ENCODE measurements at places on chromosomes 12 and 14. TPM values are rescaled to one million over a fixed set of nuclear protein-coding genes. Genes with fewer than 3 reads are reported as not detected.
A peak's percentile ranks its signal among the peaks of the same experiment; 100 is the strongest.

GRCh38 chr12:76519538-76519937 lies 40.0 kb downstream of the OSBPL8 start:
- H3K4me1 ChIP-seq = peaks cover 59% of the 10 kb centered on the region
- peaks cover 12% of the 10 kb centered on the region for H3K36me3 ChIP-seq
- peak overlapping the region; percentile 63 for H3K27ac ChIP-seq
- peak; percentile 63 for DNase-seq
- H3K4me3 ChIP-seq = peak overlapping the region; percentile 53

DNA sequence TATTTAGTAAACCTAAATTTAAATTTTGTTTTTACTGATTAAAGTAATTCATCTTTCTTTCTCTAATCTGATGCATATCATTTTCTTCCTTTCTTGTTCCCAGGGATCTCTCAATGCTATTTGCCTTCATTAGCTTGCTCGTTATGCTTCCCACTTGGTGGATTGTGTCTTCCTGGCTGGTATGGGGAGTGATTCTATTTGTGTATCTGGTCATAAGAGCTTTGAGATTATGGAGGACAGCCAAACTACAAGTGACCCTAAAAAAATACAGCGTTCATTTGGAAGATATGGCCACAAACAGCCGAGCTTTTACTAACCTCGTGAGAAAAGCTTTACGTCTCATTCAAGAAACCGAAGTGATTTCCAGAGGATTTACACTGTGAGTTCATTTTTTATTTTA lies 48.6 kb downstream of the VEZT start:
- H3K27ac ChIP-seq = no peak overlapping the region
- no peak overlapping the region for H3K4me3 ChIP-seq
- DNase-seq = no peak

GRCh38 chr14:87133073-87133801 lies 859.7 kb downstream of the GALC start:
- H3K4me1 ChIP-seq = no peaks in the 10 kb centered on the region
- H3K27ac ChIP-seq = no peak overlapping the region
- H3K36me3 ChIP-seq = no peaks in the 10 kb centered on the region
- no peak overlapping the region for H3K4me3 ChIP-seq
- DNase-seq = no peak
- no peaks in the 10 kb centered on the region for H3K27me3 ChIP-seq

The SERPINA10 gene
- not detected for total RNA-seq

GRCh38 chr12:6563448-6564050 lies 4.5 kb downstream of the NOP2 start:
- H3K27ac ChIP-seq = no peak overlapping the region
- no peaks in the 10 kb centered on the region for H3K27me3 ChIP-seq
- H3K4me3 ChIP-seq = no peak overlapping the region
- peak; percentile 69 for DNase-seq
- peaks cover 41% of the 10 kb centered on the region for H3K4me1 ChIP-seq

The UNC79 gene
- 0.02 TPM for total RNA-seq

- no peaks in the 10 kb centered on the region for H3K4me1 ChIP-seq
- H3K27ac ChIP-seq = no peak overlapping the region
- no peak overlapping the region for H3K4me3 ChIP-seq
- H3K36me3 ChIP-seq = peaks cover 2% of the 10 kb centered on the region
- H3K27me3 ChIP-seq = no peaks in the 10 kb centered on the region
These were observed 76.1 kb downstream of the LRIG3 start for GRCh38 chr12:58844161-58844560.

- no peak overlapping the region for H3K27ac ChIP-seq
- no peak overlapping the region for H3K4me3 ChIP-seq
- peaks cover 11% of the 10 kb centered on the region for H3K36me3 ChIP-seq
- H3K27me3 ChIP-seq = no peaks in the 10 kb centered on the region
- no peaks in the 10 kb centered on the region for H3K4me1 ChIP-seq
These were observed 70.7 kb upstream of the TMEM263 start for GRCh38 chr12:106885026-106885425.

The VASH1 gene
- 1.2 TPM for total RNA-seq

The CBLN3 gene
- 10.9 TPM for total RNA-seq

The KRT2 gene
- total RNA-seq = not detected

GRCh38 chr14:104278214-104278534 lies 139.8 kb downstream of the KIF26A start:
- DNase-seq = no peak
- no peaks in the 10 kb centered on the region for H3K4me1 ChIP-seq
- no peak overlapping the region for H3K27ac ChIP-seq

The SOAT2 gene
- not detected for total RNA-seq

DNA sequence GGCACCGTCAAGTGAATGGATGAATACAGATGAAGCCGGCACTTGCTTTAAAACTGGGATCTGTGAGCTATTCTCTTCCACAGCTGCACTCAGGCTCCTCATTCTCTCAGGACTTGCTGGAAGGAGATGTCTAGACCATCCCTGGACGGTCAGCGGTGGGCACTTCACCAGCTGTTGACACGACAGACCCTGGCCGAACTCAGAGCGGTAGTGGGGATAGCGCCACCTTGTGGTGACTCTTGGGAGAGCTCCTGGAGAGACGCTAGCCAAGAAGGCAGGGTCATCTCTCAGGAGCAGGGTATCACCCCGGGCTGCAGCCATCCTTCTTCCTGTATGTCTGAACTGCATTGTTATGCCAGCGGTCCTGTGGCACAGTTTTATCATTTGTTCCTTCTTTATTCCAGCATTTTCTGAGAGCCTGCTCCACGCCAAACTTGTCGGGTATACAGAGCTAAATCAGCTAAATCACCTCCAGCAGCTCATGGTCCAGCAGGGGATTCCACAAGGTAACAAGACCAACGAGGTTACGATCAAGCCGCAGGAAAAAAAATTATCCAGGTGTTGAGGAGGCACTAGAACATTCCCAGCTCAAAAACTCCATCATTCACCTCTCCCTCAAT lies 10.0 kb downstream of the WNT1 start:
- peak; percentile 74 for DNase-seq
- H3K4me3 ChIP-seq = no peak overlapping the region
- H3K4me1 ChIP-seq = peaks cover 12% of the 10 kb centered on the region
- H3K27ac ChIP-seq = no peak overlapping the region

The TDP1 gene
- 77.9 TPM for total RNA-seq

The CFAP54 gene
- 0.14 TPM for total RNA-seq

The KLRD1 gene
- 58.2 TPM for total RNA-seq

GRCh38 chr12:38961683-38962082 lies 56.3 kb upstream of the CPNE8 start:
- H3K27me3 ChIP-seq = no peaks in the 10 kb centered on the region
- H3K27ac ChIP-seq = no peak overlapping the region
- no peak overlapping the region for H3K4me3 ChIP-seq
- DNase-seq = no peak
- no peaks in the 10 kb centered on the region for H3K4me1 ChIP-seq
- no peaks in the 10 kb centered on the region for H3K36me3 ChIP-seq

The IRAK3 gene
- total RNA-seq = 21.7 TPM

The KRT71 gene
- not detected for total RNA-seq

DNA sequence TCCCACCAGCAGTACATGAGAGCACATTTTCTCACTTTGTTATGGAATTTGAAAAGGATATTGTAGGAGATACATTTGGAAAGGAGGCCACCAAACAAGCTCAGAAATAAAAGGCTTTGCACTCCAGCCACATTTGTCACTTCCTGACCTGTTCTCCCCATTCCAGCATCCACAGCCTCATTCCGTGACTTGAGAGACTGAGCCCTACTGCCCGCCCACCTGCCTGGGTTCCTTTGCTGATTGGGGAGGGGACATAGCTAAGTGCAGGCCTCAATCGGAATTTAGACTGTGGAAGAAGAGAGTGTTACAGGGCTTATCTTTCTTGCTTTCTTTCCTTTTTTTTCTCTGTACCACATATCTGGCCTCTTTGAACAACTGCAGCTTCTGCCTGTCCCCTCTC lies 735.4 kb upstream of the TMEM132C start:
- DNase-seq = no peak
- no peak overlapping the region for H3K4me3 ChIP-seq
- H3K4me1 ChIP-seq = no peaks in the 10 kb centered on the region

The FOXM1 gene
- total RNA-seq = 48.9 TPM

DNA sequence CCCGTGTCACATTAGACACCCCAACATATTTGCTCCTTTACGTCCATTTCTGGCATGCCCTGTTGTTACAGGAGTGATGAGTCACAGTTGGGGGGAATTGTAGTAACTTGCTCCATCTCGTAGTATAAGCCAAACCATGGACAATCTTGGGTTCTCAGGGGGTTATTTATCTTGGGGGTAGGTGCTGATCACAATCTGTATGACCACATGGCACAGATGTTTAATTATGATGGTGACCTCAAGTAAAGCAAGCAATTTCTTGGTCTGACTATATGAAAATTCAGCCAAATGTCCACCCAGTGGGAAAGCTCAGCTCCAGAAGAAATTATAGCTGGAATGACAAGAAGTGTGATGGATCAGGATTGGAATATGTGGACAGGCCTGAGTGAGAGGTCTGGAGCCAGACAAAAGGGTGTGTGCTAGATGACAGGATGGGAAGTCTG lies 32.1 kb upstream of the STON2 start:
- no peak overlapping the region for H3K27ac ChIP-seq
- no peak for DNase-seq
- no peaks in the 10 kb centered on the region for H3K36me3 ChIP-seq
- peaks cover 42% of the 10 kb centered on the region for H3K27me3 ChIP-seq
- H3K4me3 ChIP-seq = no peak overlapping the region
- H3K4me1 ChIP-seq = peaks cover 11% of the 10 kb centered on the region

GRCh38 chr14:99737451-99737951 lies 53.4 kb downstream of the CYP46A1 start:
- no peak overlapping the region for H3K27ac ChIP-seq
- H3K4me1 ChIP-seq = no peaks in the 10 kb centered on the region
- DNase-seq = peak; percentile 44
- no peaks in the 10 kb centered on the region for H3K36me3 ChIP-seq
- no peak overlapping the region for H3K4me3 ChIP-seq

The CRACR2A gene
- total RNA-seq = 134 TPM

GRCh38 chr14:22544881-22545420 lies 44.1 kb downstream of the DAD1 start:
- DNase-seq = no peak
- H3K4me3 ChIP-seq = peak overlapping the region; percentile 63
- H3K27me3 ChIP-seq = no peaks in the 10 kb centered on the region
- H3K4me1 ChIP-seq = peaks cover 75% of the 10 kb centered on the region

GRCh38 chr12:61857968-61858367 lies 402.2 kb upstream of the USP15 start:
- H3K27ac ChIP-seq = no peak overlapping the region
- H3K4me1 ChIP-seq = no peaks in the 10 kb centered on the region
- no peak overlapping the region for H3K4me3 ChIP-seq
- H3K36me3 ChIP-seq = peaks cover 6% of the 10 kb centered on the region
- H3K27me3 ChIP-seq = no peaks in the 10 kb centered on the region

- no peak for DNase-seq
- H3K4me1 ChIP-seq = peaks cover 50% of the 10 kb centered on the region
- H3K27me3 ChIP-seq = no peaks in the 10 kb centered on the region
These were observed 2.9 kb downstream of the NUDT4 start for GRCh38 chr12:93380480-93381121.

- H3K4me3 ChIP-seq = no peak overlapping the region
- H3K4me1 ChIP-seq = no peaks in the 10 kb centered on the region
- H3K36me3 ChIP-seq = peaks cover 4% of the 10 kb centered on the region
- H3K27ac ChIP-seq = no peak overlapping the region
- H3K27me3 ChIP-seq = peaks cover 27% of the 10 kb centered on the region
- DNase-seq = peak; percentile 5
These were observed 32.3 kb upstream of the INF2 start for GRCh38 chr14:104657101-104657524.

- H3K27ac ChIP-seq = no peak overlapping the region
- H3K4me3 ChIP-seq = no peak overlapping the region
- H3K27me3 ChIP-seq = no peaks in the 10 kb centered on the region
- no peaks in the 10 kb centered on the region for H3K4me1 ChIP-seq
These were observed 990.3 kb downstream of the AACS start for GRCh38 chr12:126055521-126055920.

DNA sequence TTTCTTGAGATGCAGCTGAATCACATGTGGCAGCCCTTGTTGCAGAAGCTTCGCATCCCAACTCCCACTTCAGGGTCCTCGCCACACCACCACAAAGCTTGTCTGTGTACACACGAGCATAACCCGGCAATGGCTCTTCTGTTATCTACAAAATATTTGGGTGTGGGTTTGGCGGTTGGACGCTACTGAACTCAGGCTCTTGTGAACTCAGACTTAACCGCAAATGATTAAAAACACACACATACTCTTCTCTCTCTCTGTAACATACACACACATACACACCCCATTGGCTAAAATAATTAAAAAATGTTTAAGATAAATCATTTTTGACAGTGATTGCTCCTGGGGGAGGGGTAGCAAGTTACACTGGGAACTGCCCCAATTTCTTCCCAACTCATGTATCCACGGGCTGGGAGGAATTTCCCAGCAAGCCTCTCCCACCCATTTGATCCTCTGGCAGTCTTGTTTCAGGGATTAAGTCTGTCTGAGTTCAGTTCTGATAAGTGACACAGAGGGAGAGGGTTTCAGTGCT lies 63.7 kb upstream of the MANSC4 start:
- DNase-seq = no peak
- H3K4me3 ChIP-seq = no peak overlapping the region
- peaks cover 7% of the 10 kb centered on the region for H3K27me3 ChIP-seq
- H3K4me1 ChIP-seq = no peaks in the 10 kb centered on the region

DNA sequence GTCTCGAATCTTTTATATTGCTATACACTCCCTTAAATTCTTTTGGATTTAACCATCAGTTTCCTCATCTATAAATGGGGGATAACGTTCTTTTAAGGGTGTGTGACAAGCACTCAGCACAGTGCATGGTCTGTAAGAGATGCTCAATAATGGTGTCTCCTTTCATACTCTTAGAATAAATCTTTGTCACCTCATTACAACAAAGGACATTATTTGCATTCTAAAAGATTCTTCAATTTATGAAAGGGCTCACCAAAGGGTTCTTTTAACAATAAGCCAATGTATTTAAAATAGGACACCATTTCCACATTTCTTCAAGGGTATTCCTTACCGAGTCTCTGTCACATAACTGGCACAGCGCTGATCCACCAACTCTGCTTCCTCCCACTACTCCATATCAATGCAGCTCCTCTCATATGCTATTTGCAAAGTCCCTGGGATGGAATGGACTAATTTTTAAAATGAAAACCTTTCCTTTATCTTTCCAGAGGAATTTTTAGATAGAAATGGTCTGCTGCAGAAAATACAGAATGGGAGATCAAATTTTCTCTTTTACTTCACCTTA lies 29.2 kb upstream of the RIC8B start:
- peaks cover 16% of the 10 kb centered on the region for H3K4me1 ChIP-seq
- no peak overlapping the region for H3K27ac ChIP-seq
- no peaks in the 10 kb centered on the region for H3K36me3 ChIP-seq
- DNase-seq = no peak

DNA sequence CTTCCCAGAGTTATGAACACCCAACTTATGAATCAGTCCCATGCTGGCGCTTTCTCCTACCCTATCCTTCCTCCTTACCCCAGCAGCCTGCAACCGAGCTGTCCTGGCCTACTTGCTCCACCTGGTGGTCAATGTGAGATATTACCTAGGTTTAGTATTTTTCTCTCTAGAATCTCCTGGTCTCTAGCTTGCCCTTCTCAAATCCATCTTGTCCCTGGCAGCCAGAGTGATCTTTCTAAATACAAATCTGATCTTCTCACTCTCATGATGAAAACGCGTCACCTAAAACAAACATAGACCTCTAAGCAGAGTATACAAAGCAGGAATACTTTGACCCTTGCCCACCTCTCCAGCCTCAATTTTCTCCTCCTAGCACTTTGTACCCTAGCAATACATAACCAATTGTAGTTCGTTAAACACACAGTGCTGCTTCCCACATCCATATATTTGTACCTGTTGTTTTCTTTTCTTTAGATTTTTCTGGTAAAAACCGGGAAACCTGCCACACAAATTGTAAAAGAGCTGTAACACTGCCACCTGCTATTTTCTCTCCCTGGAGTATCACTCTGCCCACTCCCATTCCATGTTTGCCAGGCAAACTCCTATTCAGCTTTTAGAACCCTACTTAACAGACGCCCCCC lies 20.0 kb upstream of the TCP11L2 start:
- H3K27me3 ChIP-seq = peaks cover 34% of the 10 kb centered on the region
- no peaks in the 10 kb centered on the region for H3K4me1 ChIP-seq
- peaks cover 15% of the 10 kb centered on the region for H3K36me3 ChIP-seq
- no peak for DNase-seq

The OTOGL gene
- total RNA-seq = not detected

Data from natural killer cell treated with Interleukin-12 subunit alpha and Interleukin-12 subunit beta and Interleukin-15 and Interleukin-18, amount 100 ng/mL, for 72 hours (primary cell).